ENCODE measurements at places on chromosomes 11 and 22.

- no peak for DNase-seq
Observed at GRCh38 chr11:45933846-45934579, 11.6 kb downstream of the LARGE2 start.

DNA sequence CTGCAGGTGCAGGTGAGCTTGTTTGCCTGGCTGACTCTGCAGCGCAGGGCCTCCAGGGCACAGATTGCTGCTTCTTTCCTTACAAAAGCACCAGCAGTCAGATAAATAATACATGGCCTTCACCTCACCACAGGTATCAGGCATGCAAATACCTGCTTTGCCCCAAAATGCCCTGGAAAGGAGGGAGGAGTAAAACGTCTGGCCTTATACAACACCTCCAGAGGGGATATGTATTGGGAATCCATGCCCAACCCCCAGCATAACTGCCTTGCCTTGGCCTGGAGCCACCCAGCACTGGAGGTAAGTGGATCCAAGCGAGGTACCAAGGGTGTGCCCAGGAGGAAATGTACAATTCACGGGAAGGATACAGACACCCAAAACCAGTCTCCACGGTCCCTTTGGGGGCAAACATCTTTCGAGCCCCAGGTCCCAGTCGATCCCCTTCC is 860 bp downstream of the TMEM184B start:
- DNase-seq = peak; percentile 98

DNA sequence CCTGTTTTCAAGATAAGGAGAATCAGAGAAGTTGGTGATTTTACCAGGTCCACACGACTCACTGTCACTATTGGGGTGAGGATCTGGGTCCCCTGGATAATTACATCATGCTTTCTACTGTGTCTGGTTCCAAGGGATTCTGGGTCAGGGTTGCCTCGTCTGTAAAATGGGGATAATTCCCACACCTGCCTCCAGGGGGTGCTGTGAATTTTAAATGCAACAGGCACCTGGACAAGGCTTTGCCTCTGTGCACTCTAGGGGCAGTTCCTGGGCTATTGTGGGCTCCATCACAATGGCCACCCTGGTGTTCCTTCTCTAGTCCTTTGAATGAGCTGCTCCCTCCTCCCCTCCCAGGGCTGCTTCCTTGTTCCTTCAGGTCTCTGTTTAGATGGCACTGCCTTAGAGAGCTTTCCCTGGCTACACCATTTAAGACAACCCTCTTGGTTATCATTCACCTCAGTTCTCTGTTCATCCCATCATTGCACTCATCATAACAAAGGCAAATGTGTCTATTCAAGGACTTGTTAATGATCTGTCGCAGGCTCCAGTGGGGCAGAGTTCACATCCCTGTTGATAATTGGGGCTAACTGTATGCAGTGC is 178.6 kb downstream of the MIAT start:
- DNase-seq = peak; percentile 48

GRCh38 chr11:44572884-44573283 is 7.4 kb downstream of the CD82 start:
- DNase-seq = no peak

DNA sequence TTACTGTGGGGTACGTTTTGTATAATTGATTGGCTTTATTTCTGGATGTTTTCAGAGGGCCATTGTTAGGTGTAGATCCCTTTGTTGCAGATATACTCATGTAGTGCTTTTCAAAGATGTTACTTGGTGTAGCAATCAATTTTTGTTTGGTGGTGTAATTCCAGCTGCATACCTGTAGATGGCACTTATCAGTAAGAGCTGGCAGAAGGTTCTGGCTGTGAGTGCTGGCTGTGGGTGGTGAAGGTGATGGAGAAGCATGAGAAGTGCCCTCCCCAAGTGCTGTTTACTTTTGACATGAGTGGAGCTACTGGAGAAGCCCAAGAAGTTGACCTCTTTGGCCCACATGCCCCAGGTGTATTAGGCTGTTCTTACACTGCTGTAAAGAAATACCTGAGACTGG is 1074.9 kb downstream of the FAM181B start:
- DNase-seq = peak; percentile 61

DNA sequence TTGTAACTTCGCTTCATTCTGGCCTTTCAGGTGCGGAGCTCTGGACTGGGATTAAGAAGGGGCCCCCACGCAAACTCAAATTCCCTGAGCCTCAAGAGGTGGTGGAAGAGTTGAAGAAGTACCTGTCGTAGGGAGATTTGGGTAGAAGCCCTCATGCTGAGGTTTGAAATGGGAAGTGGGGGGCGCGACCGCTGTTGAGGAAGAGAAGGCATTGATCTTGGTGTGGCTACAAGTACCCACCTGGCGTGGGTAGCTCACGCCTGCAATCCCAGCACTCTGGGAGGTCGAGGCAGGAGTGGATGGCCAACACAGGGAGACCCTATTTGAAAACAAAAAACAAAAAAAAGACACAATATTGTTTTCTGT is 779 bp downstream of the SELENOH start:
- DNase-seq = no peak

GRCh38 chr11:44770401-44770800 is 43.6 kb downstream of the TSPAN18 start:
- no peak for DNase-seq

DNA sequence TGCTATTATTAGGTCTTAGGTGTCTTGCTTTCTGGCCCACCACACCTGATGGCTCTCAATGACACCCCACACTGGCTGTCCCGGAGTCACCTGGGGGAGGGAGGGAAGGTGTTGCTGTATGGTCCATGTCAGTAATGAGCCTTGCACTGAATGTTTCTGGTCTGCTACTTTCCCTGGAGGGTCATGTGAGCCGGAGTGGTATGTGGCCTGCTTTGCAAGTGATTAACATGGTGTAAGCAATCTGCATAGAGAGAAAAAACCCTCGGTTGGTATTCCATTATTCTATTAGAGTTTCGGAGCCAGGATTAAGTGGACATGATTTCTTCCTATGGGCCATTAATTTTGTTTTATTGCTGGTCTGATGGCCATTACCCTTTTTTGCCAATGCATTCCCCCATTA is 63.9 kb downstream of the PKNOX2 start:
- DNase-seq = no peak

DNA sequence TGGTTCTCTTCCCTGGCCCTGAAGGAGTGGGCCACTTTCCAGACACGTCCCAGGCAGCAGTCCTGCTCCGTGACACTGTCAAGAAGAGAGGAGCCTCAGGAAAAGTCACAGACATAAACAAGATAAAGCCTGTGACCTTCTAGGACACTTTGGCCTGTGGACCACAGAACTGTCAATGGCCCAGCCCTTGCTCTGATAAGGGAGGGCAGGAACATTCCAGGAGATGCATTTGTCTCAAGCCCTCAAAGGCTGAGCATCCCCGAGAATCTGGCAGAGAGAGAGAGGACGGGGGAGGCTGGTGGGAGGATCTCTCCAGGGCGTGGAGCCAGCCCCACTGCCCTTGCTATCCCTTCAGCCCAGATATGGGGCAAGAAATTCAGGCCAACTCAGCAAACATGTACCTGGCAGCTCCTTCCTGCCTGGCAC is 476.4 kb downstream of the INSC start:
- no peak for DNase-seq

GRCh38 chr11:1072116-1072820 is 2.4 kb upstream of the MUC2 start:
- peak; percentile 75 for DNase-seq

- no peak for DNase-seq
Observed at GRCh38 chr11:69381681-69382130, 87.8 kb downstream of the MYEOV start.

DNA sequence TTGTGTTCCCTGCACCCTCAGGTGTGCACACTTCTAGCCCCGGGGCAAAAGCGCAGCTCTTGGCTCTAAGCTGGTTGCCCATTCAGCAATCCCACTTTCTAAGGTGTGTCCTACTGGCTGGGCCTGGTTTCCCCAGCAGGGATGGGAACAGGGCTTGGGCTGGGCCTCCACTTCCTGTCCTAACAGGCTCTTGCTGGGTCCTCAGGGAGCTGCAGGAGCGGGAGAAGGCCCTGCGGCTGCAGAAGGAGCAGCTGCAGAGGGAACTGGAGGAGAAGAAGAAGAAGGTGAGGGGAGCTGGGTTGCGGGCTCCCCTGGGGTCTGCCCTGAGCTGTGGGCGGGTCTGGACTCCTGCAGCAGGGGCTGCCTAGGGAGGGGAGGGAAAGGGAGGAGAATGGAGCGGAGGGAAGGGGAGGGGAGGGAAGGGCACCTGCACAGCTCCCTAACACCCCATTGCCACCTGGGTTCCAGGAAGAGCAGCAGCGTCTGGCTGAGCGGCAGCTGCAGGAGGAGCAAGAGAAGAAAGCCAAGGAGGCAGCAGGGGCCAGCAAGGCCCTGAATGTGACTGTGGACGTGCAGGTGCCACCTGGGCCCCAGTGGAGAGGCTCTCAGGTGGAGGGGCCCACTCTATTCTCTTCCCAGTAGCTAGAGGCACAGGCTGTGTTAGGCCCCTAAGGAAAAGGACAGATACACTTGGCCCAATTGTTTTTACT is 24.6 kb downstream of the INCENP start:
- peak; percentile 20 for DNase-seq

GRCh38 chr11:116888024-116888423 is 50.6 kb upstream of the APOA1 start:
- DNase-seq = no peak

DNA sequence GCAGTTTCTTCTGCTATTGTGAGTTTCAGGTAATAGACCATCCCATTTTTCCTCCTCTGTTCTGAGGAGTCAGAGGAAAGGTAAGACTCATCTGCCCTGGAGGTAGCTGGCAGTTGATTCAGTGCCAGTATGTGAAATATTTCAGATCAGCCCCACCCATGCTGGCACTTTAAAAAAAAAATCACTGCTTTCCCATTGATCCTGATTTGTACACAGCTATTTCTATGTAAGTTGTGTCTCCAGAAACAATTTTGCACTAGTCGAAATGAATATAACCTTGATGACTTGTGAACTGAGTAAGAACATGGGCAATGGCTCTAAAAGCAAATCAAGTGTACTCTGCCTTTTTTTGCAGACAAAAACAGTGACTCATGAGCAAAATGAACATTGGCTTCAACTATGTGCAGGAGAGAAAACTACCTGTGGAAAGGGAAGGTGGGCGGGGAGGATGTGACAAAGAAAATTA is 82.0 kb upstream of the OR5AK2 start:
- DNase-seq = no peak

DNA sequence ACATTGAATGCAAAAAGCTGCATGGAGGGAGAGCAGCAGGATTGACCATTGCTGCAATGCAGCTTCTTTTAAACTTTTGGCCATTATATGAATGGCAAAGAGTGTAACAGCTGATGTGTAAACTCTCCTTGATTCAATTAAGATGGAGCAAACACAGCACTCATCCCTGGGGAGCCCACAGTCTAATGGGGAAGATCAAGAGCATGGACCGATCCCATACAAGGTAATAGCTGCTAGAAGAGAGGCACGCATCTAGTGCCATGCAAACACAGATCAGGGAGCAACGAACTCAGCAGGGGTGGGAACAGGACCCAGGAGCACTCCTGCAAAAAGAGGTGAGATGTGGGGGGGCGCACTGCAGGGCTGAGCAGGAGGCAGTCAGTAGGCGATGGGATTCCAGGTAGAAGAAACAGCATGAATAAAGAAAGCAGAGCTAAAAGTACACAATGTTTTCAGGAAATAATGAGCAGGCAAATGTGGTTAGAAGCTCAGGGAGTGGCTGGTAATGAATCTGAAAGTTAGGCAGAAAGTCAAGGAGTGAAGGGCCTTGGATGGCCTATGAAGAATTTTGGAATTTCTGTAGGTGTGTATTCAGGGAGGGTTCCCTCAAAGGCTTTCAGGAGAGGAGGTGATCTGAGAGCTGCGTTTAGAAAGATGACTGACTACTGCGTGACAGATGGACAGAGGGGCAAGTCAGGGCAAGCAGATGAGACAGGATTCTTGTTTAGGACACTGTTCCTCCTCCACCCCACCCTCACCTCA is 17.2 kb upstream of the BMAL1 start:
- DNase-seq = peak; percentile 87

- no peak for DNase-seq
Observed at GRCh38 chr11:8101421-8101820, 20.4 kb downstream of the TUB start.

DNA sequence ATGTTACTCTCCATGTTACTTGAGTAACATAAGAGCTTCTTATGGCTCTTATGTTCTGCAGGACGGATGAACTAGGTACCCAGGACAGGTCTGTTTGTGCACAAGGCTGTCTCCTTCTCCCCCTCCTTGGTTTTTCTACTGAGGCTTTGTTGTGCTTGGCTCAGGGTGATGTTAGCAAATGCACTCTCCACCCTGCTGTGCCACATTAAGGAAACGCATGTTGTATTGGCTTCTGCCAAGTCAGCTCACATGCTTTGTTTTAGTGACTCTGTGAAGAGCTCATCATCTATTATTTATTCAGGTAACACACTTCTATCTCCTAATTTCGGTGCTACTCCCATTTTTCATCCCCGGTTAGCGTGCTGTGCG is 108.3 kb downstream of the PTPRJ start:
- peak; percentile 91 for DNase-seq

DNA sequence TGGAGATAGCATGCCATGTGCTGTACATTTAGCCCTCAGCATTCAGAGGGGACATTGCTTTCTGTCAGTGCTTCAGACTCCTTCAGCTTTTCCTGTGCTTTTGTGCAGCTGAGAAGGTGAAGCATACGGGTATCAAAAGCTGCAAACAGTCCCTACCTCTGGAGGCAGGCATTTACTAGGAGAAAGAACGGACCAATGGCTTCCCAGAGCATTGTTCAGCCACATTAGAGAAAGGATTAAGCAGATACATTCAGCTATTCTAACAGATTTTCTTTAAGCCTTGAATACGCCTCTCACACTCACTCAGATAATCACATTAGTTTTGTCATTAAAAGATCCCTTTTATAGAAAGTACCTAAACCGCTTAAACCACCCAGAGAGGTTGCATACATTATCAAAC is 80.7 kb upstream of the FAM181B start:
- DNase-seq = no peak

- DNase-seq = no peak
Observed at GRCh38 chr11:60396799-60397198, 540 bp downstream of the MS4A14 start.

GRCh38 chr22:37669586-37669985 is 5.8 kb upstream of the LGALS1 start:
- DNase-seq = no peak

GRCh38 chr22:37048133-37048532 is 3.4 kb upstream of the KCTD17 start:
- no peak for DNase-seq

- DNase-seq = no peak
Observed at GRCh38 chr22:32896891-32897290, 95.4 kb downstream of the TIMP3 start.

DNA sequence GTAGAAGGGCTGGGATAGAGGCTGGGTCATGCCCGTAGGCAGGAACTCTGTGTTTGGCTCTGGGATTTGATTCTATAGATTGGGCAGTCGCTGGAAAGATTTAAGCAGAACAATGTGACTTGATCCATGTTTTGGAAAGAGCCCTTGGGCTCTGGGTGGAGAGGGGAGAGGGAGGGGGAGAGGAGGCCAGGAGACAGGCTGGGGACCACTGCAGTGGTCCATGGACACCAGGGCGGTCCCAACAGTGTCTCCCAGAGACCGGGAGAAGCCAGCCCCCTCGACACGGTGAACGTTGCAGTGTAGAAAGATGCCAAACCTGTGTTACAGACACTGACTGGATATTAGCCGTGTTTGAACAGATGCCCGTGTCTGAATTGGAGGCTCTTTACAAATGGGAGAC is 19.5 kb downstream of the PVALB start:
- no peak for DNase-seq

GRCh38 chr11:41320238-41320637 is 139.2 kb downstream of the LRRC4C start:
- DNase-seq = no peak
